ENCODE measurements at places on chromosomes 7 and 10.

DNA sequence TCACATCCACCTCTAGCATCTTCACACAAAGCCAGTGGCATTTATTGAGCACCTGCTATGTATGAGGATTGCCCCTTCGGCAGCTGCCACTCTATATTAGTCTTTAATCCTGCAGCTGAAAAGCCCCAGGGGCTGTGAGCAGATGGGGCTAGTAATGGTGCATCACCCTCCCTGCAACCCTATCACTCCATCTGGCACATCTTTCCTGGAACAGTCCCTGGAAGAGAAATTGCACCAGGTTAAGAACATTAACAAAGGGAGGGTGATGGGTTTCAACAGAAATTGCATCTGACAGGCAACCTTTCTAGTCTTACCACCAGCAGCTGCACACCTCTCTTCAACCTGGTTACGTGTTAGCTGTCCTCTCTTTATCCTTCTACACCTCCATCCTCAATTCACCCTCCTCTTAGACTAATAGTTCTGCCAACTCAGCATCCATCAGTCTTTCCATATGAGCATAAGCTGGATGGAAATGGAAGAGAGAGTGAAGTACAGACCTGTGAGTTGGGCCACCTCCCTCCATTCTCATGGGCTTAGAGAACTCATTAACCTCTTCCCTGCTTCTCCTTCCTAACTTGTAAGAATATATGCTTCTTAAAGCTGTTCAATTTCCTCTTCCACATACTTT, 168.6 kb upstream of the NEBL start:
- DNase-seq = no peak

DNA sequence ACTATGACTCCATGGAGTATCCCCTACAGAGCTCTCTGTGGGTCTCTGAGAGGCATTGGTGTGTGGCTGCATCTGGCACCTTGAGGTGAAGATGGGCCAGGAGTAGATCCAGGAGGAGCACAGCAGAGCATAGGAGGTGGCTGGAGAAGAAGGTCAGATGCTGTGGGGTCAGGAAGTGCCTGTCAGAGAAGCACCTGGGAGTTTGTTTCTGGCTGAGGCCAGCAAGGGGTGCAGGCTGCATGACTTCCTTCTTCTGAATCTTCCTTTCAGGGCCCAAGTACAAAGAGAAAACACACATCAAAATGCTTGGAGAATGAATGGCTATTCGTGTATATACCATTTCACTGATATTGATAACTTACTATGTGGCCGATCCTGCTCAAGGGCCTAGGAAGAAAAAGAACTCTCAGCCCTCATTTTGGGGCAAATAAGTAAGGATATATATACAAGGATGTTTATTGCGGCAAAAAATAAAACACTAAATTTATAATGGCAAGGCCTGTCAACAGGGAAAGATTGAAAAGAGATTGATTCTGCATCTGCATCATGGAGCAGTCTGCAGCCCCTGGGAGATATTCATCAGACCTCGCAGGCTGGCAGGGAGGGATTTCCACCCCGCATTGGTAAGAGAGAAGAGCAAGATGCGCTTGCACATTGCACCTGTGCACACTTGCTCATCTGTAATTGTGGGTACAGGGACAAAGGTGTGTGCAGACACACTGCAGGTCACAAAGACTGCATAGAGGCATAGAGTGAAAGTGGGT, 39.2 kb downstream of the PTPRE start:
- no peak for DNase-seq

DNA sequence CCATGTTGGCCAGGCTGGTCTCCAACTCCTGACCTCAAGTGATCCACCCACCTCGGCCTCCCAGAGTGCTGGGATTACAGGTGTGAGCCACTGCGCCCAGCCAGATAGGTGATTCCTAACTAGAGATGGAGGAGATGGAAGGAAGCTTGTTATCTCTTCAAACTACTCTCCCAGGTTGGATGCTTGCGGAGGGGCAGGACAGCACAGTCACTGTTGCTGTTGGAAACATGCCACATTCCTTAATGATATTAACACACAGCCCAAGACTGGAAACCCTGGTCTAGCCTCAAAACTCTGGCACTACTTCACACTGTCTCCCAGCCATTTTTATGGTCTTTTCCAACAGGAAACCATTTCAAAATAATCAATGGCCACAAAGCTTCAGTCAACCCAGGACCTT, 468.8 kb upstream of the NRP1 start:
- DNase-seq = no peak

GRCh38 chr7:55827577-55827976, 35.0 kb downstream of the SEPTIN14 start:
- no peak for DNase-seq

DNA sequence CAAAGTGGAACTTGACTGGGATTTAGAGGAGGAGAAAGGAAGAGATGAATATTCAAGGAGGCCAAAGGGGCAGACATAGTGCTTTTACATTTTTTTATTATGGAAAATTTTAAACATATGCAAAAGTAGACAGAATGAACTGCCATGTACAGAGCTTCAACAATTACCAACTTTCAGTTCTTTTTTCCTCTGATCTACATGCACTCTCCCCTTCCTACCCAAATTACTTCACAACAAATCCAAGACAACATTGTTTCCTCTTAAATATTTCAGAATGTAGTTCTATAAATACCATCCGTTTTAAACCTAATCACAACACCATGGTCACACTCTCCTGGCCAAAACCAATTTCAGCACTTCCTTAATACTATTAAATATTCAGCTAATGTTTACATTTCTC, 83.5 kb upstream of the FZD1 start:
- no peak for DNase-seq

- DNase-seq = no peak
Measured at GRCh38 chr10:2985729-2986232, 81.6 kb upstream of the PFKP start.

- DNase-seq = peak; percentile 12
Measured at GRCh38 chr10:8033812-8034465, 20.5 kb upstream of the GATA3 start.

- DNase-seq = no peak
Measured at GRCh38 chr10:36341471-36341870, 699.4 kb upstream of the FZD8 start.

DNA sequence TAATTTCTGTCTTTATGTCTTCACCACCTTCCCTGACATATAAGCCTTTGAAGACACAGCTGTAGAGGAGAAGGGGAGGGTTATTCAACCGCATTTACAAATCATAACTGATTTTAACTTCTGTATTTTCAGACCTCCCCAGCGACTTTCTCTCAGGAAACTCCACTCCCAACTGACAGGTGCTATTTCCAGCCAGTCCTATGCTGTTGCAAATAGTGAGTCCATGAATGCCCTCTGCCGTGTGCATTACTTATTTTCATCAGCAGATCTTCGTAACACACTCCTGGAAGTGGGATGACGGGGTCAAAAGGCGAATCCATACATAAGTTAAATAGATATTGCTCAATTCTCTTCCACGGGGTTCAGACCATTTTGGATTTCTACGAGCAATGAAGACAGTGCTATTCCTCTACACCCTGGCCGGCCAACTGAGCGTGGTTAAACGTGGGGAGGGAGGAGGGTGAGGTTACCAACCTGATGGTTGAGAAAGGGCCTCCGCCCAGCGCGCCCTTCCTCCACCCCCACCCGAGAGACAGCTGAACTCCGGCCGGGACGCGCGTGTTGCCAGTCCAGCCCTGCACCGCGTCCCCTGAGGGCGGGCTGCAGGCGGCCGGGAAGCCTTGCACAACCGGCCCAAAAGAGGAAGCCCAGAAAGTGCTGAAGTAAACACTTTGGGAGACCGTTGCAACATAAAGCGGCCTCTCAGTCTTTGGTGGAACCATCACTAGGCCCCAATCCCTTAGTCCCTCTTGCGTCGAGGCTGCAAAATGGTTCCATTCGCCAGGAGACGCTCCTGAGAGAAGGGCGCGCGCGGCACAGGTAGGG, at the start of gene APBB1IP:
TSS of gene APBB1IP (plus strand) at position 705 of the 825 bp plus-strand sequence. CDS start 53,986 bp downstream, outside the sequence.
- DNase-seq = peak; percentile 66

DNA sequence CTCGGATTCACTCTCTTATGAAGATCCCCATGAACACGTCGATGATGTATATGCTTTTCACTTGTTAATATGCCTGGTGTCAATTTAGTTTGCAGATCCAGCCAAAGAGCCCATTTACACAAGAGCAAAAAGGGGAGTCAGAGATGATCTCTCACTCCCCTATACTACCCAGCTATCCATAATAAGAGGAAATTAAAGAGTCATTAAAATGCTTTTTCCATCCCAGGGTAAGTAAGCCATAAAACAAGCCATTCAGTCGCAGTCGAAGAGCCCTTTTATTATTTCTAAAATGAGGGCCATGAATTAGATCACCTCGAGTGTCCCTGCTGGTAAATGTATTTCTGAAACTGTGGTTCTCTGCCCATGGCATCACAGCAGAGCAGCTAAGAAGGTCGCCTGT, 41.2 kb downstream of the CHCHD3 start:
- DNase-seq = no peak

DNA sequence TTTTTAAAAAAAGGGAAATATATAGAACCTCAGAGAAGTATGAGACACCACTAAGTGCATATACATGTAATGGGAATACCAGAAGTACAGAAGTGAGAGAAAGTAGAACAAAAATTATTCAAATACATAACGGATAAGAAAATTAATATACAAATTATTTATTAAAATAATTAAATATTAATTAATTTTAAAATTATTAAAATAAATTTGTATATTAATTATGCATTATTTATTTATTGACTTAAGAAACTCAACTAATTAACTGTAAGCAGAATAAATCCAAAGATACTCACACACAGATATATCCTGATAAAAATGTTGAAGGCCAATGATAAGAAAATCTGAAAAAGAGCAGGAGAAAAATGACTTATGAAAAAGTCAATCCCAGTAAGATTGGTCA, 1333.5 kb upstream of the CELF2 start:
- DNase-seq = no peak

- DNase-seq = no peak
Measured at GRCh38 chr10:659688-660141, 29.8 kb downstream of the DIP2C start.

- DNase-seq = no peak
Measured at GRCh38 chr7:43585562-43585961, 2.7 kb downstream of the STK17A start.

DNA sequence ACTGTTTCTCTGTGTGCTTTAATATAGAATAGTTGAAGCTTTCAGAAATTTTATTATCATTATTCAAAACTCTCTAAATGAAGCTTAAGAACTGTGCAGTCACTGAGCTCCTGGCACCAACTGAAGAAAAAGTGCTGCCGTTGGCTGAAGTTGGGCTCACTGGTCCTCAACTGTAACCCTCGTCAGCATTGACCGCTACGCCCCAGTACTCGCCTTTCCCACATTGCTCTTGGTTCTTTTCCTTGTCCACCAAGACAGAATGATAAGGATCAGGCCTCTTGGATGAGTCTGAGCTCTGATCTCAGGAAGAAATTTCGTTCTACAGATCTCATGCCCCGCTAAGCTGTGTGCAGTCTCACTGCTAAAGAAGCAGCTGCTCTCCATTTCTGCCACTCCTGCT, 7.9 kb upstream of the TAF3 start:
- no peak for DNase-seq

GRCh38 chr7:91372323-91372722, 108.1 kb downstream of the FZD1 start:
- no peak for DNase-seq

- DNase-seq = no peak
Measured at GRCh38 chr7:66255534-66256100, 50.5 kb downstream of the TPST1 start.

DNA sequence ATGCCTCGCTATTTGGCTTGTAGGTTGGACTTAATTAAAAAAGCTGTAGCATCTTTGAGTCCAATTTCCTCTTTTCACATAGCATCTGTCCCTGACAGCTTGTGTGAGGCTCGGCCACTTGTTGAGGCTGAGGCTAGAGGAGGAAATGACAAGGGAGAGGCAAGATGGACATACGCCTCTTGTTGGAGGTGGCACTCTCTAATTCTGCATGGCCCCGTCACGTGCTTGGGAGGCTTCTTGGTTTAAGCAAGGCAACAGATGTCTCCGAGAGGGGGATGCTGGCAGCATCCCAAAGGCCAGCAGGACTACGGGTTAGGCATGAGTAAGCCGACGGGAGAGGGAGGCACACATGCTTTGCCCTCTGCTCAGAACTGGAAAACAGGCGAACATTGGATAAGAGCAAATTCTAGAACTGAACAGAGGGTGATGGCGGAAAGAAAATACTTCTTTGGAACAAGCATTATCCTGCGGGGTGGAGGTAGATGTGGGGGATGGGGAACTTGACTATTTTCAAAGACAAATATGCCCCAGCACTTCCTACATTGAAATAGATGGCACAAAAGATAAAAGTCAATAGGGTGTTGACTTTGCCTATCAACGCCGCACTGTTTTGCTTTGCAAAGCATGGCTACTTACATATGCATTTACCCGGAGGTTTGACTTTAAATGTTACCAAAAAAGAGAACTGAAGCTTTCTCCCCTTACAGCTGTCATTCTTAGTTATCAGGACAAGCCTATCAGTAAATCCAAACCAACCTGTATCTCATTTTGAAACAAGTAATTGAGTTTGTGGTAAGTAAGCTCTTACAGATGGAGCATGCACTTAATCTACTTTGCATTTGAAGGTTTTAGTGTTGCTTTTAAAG, 94.8 kb downstream of the CHN2 start:
- no peak for DNase-seq

GRCh38 chr10:25724241-25724640, 209.8 kb upstream of the MYO3A start:
- no peak for DNase-seq

- DNase-seq = no peak
Measured at GRCh38 chr7:147670759-147671158, 919.8 kb upstream of the C7orf33 start.

DNA sequence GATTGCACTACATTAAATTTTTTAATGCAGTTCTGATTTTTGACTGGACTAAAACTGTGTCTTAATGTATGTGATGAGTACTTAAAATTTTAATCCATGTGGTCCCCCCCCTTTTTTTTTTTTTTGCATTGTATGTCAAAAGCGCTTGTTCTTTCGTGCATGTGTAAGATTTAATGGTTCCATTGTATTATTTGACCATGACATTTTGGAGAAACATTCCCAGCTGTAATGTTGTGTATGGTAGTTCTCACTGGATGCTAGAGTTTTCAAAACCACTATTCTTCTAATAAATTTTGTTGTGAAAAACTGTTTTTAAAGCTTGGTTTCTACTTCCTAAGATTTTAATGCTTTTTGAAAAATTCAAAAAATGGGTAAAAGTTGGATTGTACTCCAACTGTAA, 132.0 kb downstream of the LCOR start:
- DNase-seq = no peak

DNA sequence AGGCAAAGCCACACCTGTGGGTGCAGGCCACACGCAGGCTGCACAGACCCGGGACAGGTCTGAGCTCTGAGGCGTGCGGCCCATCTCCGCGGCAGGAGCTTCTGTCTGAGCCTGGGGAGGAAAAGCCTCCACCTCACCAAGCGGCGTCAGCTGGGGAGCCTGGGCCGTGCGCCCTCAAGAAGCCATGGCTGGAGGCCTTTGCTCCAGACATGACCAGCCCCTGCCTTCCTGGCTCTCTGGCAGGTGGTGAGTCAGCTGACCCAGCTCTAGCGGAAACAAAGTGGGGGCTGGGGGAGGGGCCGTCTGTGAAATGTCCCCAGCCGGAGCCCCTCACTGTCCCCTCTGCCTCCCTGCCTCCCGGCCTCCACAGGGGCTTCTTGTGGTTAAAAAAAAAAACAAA, 12.5 kb downstream of the GPER1 start:
- DNase-seq = no peak

GRCh38 chr7:42765931-42766330, 145.9 kb downstream of the C7orf25 start:
- no peak for DNase-seq

GRCh38 chr7:108158776-108159175, 28.6 kb upstream of the LAMB4 start:
- DNase-seq = no peak

GRCh38 chr7:2417981-2418481, 14.6 kb downstream of the CHST12 start:
- peak; percentile 72 for DNase-seq

- DNase-seq = no peak
Measured at GRCh38 chr7:49099587-49100326, 175.4 kb downstream of the CDC14C start.

All from activated CD4-positive, alpha-beta memory T cell treated with anti-CD3 and anti-CD28 coated beads for 36 hours (primary cell).